RPMI7951 (cell line): ENCODE measurements at places on chromosomes 6 and 20. TPM values are rescaled to one million over a fixed set of nuclear protein-coding genes. Genes with fewer than 3 reads are reported as not detected.
A peak's percentile ranks its signal among the peaks of the same experiment; 100 is the strongest.

GMDS gene
- total RNA-seq: 7.4 and 11.2 TPM in 2 replicates

WFDC5 gene
- not detected in 2 replicates for total RNA-seq

ZNF334 gene
- total RNA-seq: not detected in 2 replicates

DNA sequence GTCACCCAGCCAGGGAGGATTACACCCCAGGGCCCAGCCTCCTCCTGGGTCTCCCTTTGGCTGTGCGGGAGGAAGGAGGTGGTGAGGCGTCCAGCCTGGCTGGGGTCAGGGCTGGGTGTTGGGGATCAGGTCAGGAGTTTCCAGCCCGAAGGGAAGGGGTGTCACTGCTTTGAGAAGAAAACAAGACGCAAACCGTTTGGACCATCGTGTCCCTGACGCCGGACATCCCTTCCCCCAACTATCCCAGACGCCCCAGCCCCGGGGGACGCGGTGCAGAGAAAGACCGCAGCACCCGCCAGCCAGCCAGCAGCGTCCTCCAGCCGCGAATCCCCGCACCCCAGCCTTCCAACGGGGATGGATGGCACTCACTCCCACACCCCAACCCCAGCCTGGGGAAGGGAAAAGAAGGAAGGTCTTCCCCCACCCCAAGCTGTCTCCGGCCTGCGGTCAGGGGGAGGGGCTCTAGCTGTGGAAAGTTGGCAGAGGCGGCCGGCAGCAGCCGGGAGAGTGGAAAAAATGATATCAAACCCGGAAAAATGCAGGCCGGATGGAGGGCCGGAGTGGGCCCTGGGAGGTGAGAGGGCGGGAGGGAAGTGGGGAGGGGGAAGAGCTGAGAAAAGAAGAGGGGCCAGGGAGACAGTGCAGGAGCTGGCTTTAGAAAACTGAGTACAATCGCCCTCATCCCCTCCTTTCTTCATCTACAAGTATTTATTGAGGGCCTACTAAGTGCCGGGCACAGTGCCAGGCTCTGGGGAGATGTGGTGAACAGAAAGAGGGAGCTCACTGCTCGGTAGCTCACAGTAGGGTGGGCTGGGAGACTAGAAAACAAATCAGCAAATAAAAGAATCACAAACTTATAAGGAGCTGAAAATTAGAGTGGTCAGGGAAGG is 10.6 kb downstream of the REM1 start:
- peak; percentile 74 for DNase-seq

- DNase-seq: no peak
These were observed 69.4 kb upstream of the MYLIP start for GRCh38 chr6:16059496-16059895.

- DNase-seq: no peak
These were observed 80.0 kb upstream of the PREP start for GRCh38 chr6:105482921-105483320.

- DNase-seq: no peak
These were observed 706 bp upstream of the TUBB2B start for GRCh38 chr6:3228046-3228671.

- peak; percentile 28 for DNase-seq
These were observed 473.8 kb upstream of the HSF2 start for GRCh38 chr6:121925534-121926255.

DNA sequence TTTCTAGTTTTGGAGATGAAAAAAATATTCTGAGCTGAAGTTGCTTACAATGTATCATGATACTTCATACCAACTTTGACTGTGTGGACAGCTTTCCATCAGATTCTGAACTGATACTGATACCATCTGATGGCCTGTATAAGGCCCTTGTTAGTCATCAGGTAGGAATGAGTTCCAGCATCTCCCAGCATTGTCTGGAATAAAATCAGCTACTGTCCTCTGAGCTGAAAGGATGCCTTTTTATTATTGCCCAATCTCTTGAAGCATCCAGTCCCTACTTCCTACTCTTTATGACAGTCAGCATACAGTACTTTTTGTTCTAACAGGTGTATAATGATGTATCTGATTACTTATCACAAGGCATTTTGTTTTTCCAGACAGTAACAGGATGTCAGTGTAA is 70.6 kb upstream of the EYA4 start:
- peak; percentile 1 for DNase-seq

DNA sequence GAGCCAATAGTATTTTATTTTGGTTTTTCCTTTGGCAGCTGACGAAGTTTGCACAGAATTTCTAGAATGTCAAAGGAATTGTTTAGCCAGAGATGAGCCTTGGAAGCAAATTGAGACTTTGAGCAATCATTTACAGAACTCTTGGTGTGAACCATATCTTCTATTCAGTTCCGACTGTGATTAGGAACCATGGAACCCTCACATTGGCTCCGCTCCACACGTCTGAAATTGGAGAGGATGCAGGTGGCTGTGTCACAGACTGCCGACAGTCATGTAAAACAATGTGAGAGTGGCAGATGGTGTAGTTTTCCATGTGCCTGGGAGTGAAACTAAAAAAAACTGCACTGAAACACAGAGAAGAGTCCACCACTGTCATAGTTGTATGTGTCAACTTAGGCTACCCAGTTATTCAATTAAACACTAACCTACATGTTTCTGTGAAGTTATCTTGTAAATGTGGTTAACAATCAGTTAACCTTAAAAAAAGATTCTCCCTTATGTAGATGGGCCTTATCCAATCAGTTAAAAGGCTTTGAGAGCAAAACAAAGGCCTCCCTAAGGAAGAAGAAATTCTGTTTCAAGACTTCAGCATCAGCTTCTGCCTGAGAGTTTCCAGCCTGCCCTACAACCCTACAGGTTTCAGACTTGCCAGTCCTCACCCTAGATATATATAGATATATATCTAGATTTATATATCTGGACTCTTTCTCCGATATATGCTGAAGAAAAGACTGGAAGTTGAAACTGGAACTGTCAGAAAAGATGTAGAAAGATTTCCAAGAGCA is 3.3 kb upstream of the HMGN4 start:
- DNase-seq: no peak

DNA sequence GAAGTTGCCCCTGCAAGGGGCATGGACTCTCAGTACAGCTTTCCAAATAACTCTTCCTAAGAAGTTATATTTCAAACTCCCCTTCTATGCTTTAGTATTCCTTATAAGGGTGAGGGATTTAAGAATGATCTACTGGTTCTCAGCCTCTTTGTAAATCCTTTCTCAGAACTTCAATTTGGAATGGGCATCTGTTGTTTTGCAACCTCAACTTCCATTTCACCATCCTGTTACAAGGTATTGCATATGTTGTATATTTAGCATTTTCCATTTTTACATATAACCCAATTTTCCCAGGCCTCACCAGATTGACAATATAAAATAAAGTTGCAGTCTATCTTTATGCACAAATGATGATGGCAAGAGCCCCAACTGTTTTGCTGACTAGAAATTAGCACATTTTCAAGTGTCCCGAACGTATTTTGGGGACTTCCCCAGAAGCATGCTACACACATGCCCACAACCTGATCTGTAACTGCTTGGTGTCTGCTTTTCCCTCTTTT is 154.9 kb upstream of the CARMIL1 start:
- no peak for DNase-seq

- DNase-seq: peak; percentile 83
These were observed 32.5 kb downstream of the PNPLA1 start for GRCh38 chr6:36302227-36302976.
